K562 (cell line): ENCODE measurements at places on chromosomes 5 and 9. TPM values are rescaled to one million over a fixed set of nuclear protein-coding genes. Genes with fewer than 3 reads are reported as not detected.

Gene KCNIP1
- total RNA-seq = not detected in 2 replicates

Gene WNT8A
- not detected in 2 replicates for total RNA-seq

Gene G3BP1
- 260 and 264 TPM in 2 replicates for total RNA-seq

Gene SSBP2
- 36.4 and 41.1 TPM in 2 replicates for total RNA-seq

Gene CDX1
- total RNA-seq = 0.16 TPM in 1 of 2 replicates, not detected in the other

Gene NDUFS4
- 70.3 and 74.1 TPM in 2 replicates for total RNA-seq

Gene PCDHA9
- total RNA-seq = not detected in 2 replicates

Gene CHSY3
- not detected in 2 replicates for total RNA-seq

Gene MTAP
- 0.07 and 0.31 TPM in 2 replicates for total RNA-seq

Gene CARD9
- total RNA-seq = 35.6 and 42.7 TPM in 2 replicates

Gene ADAMTS19
- total RNA-seq = not detected in 2 replicates

Gene SPATA31E1
- not detected in 2 replicates for total RNA-seq

Gene QRFP
- total RNA-seq = not detected in 2 replicates

Gene GCNT4
- total RNA-seq = 0.02 TPM in 1 of 2 replicates, not detected in the other

Gene NPR3
- total RNA-seq = 0.04 TPM in 1 of 2 replicates, not detected in the other

Gene COL27A1
- 0.07 and 0.16 TPM in 2 replicates for total RNA-seq

Gene SPATA9
- total RNA-seq = 0.11 TPM in 1 of 2 replicates, not detected in the other

Gene FGFR4
- 32.2 and 35.4 TPM in 2 replicates for total RNA-seq
